Left ventricle myocardium inferior (tissue), 1 donor: ENCODE measurements at places on chromosomes 13 and 19. TPM values are rescaled to one million over a fixed set of nuclear protein-coding genes. Genes with fewer than 3 reads are reported as not detected.

DNA sequence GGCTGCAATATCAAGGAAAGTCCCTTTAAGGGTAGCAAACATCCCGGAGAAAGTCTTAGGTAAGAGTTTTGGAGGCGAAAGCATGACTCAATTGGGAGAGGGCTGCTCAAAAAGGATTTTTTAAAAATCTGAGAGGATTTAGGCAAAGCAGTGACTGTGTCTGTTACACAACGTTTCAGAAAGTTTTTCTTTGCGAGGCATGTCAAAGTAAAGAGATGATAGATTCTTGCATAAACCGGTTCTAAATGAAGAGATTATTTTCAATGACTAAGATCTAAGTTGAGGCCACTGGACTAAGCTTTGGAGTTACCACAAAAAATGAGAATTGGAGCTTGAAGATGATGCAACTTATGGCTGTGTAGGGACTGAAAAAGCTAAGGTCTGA lies 43.7 kb upstream of the ENOX1 start:
- DNase-seq, result no peak

DNA sequence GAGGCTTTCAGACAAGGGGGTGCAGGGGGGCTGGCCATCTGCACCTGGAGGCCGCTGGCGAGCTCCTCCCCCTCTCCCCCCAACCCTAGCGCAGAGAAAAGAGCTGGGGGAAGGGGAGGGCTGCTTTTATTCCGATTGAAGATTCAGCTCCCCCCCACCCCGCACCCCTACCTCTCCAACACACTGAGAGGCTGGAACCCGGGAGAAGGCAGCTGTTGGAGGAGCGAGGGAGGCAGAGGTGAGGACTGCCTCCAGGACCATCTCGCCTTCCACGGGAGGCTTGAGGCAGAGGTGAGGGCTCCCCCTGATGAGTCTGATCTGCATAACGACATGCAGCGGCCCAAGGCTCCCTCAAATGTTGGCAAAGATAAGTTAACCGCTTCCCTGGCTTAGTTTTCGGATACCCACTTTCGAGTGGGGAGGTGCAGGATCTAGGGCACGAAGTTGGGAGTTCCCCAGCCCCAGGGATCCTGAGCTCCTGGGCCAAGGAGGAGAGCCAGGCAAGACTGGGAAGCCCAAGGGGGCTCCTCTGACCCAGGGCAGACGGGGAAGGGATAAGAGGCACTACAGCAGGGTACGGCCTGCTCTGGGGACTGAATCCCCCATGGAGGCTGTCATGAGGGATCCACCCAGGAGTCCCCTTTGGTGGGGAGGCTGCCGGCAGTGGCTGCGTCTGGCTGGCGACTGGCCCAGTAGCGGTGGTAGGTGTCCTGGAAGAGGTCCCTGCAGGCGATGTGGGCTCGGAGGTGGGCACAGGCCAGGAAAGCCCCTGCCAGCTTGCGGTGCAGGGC lies 1.2 kb upstream of the NUMBL start:
- DNase-seq, result no peak

GRCh38 chr13:32044446-32044845 lies 12.9 kb downstream of the FRY start:
- no peak for DNase-seq

DNA sequence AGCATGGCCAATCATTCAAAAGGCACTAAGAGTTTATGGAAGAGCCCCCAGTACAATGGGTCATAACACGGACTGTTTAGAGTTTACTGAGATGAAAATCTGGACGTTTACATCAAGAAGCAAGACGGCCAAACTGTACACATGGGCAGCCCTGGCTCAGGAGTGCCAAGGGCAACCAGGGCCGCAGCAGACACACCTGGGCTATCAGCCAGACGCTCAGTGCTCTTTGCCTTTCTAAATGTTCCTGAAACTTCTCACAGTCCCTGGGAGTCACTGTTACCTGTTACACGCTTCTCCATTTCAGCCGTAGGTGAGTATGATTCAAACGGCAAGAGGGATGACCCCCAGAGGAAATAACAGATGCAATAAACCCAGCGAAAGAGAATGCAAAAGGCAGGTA lies 64.5 kb downstream of the ABCC4 start:
- no peak for DNase-seq

GRCh38 chr19:1253514-1254080 lies 5.2 kb downstream of the MIDN start:
- DNase-seq, result no peak

DNA sequence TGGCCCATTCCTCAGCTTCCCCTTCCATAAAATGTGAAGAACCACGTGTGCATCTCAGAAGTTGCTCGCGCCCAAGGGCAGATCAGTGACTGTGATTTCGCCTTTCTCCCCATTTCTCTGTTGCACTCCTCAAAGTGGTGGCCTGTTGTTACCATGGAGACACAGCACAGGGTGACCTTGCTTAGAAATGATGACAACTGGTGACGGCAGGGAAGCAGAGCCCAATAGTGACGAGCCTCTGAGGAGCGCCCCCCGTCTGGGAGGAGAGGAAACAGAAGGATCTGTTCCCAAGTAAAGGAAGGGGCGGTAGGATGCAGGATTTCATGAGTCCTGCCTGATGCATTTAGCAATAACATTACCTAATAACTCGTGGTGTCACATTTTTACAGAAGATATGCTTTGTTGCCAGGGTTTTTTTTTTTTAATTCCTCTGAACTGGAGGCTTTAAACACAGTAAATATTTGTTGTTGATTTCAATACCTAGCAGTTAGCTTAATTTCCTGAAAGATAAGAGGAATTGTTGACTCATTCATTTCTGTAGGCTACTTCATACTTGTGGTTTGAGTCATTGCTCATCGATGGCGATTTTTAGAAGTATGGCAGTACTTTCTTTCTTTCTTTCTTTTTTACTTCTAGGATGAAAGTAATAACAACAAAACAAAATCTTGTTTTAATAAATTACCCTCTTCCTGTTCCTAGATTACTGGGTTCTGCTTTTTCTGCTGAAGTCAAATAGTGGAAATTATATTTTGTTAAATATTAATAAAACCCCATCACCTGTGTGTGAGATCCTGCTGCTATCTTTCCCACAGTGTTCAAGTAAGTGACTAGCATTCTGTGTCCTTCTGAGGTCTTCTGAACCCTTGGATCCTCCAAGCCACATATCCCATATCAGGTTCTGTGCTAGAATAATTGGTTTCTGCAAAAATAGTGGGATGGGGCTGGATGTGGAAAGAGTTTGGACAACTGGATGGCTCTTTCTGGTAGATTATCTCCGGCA lies 36.0 kb downstream of the MBNL2 start:
- DNase-seq, result peak; percentile 40

DNA sequence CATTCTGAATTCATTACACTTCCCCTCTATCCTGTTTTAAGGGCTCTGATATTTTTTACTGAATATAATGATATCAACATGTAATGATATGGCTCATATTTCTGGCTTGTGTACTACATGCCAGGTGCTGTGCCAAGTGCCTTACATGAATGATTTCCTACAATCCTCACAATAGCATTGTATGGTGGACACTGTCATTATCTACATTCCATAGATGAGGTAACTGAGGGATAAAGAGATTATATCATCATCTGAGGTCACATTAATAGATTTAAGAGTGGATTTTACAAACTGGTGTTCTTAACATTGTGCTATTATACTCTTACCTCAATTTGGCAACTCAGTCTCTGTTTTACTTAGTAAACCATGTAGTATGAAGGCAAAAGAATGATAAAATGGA lies 502.0 kb downstream of the LIG4 start:
- DNase-seq, result no peak

DNA sequence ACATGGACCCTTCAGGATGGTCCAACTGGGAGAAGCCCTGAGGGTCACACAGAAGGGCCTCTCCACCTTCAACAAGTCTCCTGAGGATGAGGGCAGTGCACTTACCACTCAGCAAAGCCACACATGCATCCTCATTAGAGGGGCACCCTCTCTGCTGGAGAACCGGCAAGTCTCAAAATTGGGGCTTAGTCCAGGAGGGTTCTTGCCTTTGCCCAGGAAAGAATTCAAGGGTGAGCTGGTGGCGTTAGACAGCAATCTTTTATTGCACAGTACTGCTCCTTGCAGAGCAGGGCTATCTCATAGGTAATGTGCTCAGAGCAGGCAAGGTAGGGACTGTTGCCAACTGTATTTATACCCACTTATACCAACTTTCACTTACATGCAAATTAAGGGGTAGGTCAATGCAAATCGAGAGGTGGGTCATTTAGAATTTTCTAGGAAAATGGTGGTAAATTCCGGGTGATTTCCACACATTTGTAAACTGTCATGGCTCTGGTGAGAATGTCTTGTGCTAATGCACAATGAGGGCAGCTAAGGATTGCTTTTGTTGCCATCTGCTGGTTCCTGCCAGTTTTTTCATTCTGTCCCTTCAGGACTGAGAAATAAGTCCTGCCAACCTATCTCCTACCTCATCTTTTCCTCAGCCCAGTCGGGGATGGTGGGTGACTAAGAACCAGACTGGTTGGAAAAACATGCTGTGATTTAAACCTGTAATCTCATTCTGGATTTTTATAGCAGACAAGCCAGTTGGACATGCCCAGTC lies 27.8 kb upstream of the IGSF23 start:
- DNase-seq, result no peak

GRCh38 chr13:31950111-31950815 lies 81.3 kb upstream of the FRY start:
- DNase-seq, result no peak

DNA sequence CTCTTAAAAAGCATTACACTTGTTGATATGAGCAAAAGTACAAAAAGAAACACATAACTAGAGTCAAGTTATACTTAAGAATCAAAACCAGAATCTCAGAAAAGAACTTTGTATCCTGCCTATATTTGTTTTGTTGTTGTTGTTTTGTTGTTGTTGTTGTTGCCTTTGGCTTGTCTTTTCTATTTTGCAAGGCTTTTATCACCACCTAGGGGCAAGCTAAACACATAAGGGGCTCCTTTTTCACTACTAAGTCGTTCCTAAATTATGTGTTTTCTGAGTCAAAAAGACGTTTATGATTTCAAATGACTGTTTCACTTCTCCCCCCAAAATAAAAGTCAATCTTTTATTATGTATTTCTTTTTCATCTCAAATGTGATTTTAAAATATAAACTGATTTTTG lies 250.2 kb downstream of the RBM26 start:
- DNase-seq, result no peak

- DNase-seq, result no peak
These were observed 305.2 kb downstream of the MTUS2 start for GRCh38 chr13:29125191-29125933.

GRCh38 chr19:50667177-50667758 lies 18.0 kb downstream of the C19orf81 start:
- no peak for DNase-seq

DNA sequence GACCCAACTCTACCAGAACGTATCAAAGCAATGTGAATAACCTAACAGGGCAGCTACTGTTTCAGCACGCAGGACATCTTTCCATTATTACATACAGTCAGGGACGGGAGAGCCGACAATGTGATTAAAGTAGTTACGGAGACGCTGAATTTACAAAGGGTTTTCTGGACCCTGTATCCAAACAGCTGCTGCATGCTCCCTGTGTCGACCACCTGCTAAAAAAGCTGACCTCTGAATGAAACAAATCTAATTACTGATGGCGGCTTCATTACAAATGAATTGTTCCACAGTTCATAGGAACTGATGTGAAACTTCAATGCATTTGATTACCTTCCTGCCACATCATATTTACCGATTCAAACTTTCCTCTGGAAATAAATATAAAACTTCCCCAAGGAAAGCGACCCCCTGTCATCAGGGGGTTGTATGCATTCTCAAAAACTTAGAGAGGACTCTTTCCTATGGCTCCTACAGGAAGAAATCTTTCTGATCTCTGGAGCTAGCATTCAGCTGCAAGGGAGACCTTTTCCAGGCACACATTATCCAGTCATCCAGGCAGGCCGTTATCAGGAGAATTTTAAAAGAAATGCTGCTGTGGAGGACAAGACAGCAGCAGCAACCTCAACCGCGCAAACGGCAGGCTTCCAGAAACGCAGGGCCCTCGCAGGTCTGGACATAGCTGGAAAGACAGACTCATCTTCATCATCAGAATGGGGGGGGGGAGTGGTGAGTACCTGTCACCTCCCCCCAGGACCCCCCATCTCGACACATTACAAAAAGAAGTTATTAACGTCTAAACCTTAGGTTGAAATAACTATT lies 3.1 kb downstream of the EFNB2 start:
- DNase-seq, result no peak

Gene FPR2
- 0.74 TPM for total RNA-seq

Gene RFXANK
- total RNA-seq, result 37.2 TPM

GRCh38 chr13:113226873-113227450 lies 17.5 kb downstream of the CUL4A start:
- DNase-seq, result no peak

Gene GAPDHS
- not detected for total RNA-seq

- no peak for DNase-seq
These were observed 271.3 kb downstream of the PCDH20 start for GRCh38 chr13:61144301-61144700.

- DNase-seq, result no peak
These were observed 418.2 kb downstream of the KLF12 start for GRCh38 chr13:73715911-73716510.

Gene LYPD5
- total RNA-seq, result 1.3 TPM

Gene ZNF726
- total RNA-seq, result 0.30 TPM

Gene TEX26
- total RNA-seq, result not detected

Gene CRX
- total RNA-seq, result not detected
